Activated T-helper 17 cell treated with anti-CD3 and anti-CD28 coated beads, Interleukin-2, amount 50 U/mL, for 72 hours (primary cell): ENCODE measurements at places on chromosomes 7 and 10.

GRCh38 chr10:89627830-89628229, 17.2 kb downstream of the PANK1 start:
- ATAC-seq = no peak

- ATAC-seq = no peak
Measured at GRCh38 chr10:7233259-7233991, 177.4 kb downstream of the SFMBT2 start.

DNA sequence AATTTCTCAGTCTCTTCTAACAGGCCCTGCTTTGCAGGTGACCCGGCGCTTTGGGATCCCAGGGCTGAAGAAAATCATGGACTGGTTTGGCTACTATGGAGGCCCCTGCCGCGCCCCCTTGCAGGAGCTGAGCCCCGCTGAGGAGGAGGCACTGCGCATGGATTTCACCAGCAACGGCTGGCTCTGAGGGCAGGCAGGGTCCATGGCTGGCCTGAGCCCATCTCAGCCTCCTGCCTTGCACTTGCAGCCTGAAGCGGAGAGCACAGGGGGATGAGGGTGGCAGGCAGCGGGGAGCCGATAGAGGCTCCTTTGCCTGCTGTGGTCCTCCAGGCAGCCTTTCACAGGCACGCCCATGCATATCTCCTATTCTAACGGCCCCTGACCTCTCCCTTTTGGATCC, 21.8 kb downstream of the MORN4 start:
- no peak for ATAC-seq

- no peak for ATAC-seq
Measured at GRCh38 chr10:27391916-27392315, 112.2 kb upstream of the RAB18 start.

DNA sequence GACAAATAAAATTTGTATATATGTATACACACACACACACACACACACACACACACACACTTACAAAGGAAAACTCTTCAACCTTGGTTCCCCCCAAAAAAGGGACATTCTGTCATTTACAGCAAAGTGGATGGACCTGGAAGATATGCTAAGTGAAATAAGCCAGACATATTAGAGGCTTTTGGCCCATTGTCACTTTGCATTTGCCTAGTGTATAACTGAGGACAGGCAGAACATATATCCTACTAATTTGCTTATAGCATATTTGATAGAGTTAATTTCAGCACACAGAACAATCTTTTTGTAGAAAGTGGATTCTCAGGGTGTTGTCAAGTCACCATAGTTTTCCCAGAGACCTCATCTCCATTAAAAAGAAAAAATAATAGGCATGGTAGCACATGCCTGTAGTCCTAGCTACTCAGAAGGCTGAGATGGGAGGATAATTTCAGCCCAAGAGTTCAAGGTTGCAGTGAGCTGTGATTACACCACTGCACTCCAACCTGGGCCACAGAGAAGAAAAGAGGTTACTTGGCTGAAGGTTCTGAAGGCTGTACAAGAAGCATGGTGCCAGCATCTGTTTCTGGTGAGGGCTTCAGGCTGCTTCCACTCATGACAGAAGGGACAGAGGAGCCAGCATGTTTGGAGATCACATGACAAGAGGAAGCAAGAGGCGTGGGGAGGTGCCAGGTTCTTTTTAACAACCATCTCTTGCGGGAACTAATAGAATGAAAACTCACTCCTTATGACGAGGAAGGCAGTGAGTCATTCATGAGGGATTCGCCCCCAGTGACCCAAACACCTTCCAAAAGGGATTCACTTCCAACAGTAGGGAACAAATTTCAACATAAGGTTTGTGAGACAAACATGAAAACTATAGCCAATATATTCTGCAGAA, 135.6 kb downstream of the TMEM168 start:
- ATAC-seq = no peak

GRCh38 chr7:84161398-84161797, 33.2 kb downstream of the SEMA3A start:
- no peak for ATAC-seq

- no peak for ATAC-seq
Measured at GRCh38 chr10:106930751-106931150, 233.8 kb downstream of the SORCS1 start.

- no peak for ATAC-seq
Measured at GRCh38 chr10:29430101-29430500, 141.2 kb downstream of the LYZL1 start.

- ATAC-seq = no peak
Measured at GRCh38 chr7:106522696-106523095, 138.3 kb downstream of the CCDC71L start.

- ATAC-seq = no peak
Measured at GRCh38 chr10:64286533-64286932, 765.3 kb downstream of the REEP3 start.

GRCh38 chr7:130961128-130961601, 227.2 kb upstream of the KLF14 start:
- ATAC-seq = peak; percentile 84

DNA sequence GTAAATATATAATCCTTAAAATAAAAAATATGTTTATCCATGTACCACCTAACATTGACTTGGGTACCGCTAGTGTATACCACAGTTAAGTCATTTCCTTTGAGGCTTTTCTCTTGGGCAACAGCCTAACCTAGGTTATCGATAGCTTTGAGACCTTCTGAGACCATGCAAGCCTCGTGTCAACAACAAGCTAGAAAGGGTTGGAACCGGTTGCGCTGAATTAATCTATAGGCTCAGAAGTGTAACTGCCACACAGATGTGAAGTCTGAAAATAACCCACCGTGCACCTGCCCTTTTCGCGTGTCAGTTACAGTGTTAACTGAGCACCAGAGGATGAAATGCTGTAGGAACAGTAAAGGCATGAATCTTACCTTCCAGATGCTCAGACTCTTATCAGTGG, 59.8 kb downstream of the ARID5B start:
- peak; percentile 51 for ATAC-seq

DNA sequence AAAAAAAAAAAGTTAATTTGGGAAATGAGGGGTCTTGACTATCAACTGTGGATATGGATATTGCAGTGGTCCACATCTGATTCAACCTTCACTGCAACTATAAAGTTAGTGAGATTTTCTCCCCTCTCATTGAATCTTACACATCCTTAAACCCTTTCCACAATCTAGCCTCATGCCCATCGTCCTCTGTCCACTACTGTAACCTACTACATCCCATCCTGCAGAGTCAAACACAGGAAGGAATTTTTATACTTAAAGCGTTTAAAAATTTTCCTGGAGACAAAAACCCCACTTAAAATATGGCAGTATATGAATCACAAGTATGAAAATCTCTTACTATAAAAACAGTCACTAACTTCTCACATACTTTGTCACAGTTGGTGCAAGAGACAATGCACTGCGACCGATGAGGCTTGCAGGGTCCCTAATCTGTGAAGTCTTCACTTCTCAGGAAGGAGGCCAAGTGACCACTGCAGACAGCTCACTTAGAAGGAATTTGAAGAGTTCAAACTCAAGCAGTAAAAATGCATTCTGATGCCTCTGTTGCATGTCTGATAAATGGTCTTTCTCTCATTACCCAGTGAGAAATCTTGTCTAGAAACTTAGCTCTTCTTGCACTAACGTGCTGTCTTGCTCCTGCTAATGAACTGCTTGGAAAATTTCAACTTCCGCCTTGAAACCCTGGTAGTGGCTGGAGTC, 50.3 kb upstream of the ST8SIA6 start:
- ATAC-seq = no peak

DNA sequence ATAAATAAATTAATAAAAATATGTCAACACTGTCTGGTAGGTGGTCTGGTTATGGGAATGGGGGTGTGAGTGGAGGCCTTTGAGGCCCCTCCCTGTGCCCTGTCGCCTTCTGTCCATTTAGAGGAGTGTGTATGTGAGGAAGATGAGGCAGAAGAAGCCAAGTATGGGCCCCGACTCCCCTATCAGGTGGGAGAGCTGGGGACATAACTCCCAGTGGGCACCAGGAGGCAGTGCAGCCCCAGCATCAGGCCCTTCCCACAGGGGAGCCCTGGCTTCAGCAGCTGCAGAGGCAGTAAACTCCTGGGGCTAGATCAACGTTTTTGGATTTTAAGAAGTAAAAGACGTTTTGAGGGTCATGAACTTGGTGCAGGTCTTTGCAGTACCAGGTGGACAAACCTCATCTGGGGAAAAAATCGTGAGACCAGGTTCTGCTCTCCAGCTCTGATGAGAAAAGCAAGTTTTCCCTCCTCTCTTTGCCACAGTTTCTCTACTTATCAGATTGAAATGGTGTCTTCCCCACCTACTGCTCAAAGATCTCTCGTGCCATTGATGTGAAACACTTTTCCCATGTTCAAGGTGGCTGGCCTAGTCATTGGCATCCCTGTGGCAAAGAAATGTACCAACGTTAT, 167.8 kb upstream of the EEPD1 start:
- peak; percentile 97 for ATAC-seq

DNA sequence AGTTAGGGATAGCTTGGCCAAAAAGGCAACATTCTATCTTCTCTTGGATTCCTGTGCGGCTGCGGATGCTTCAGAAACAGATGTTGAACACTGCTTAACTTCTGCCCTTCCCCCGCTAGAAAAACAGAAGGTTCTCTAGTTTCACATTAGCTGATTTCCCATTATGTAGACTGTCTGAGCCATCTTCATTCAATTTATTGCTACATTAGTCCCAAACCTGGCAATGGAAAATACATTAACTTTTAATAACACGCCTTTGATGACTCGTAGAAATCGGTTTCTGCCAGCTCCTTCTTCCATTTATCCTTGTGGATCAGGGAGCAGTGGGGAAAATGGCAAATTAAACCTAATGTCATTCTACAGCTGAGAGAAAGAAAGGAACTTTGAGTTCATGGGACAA, 119.9 kb downstream of the SLC16A9 start:
- ATAC-seq = no peak

GRCh38 chr10:60718886-60719285, 59.4 kb upstream of the CDK1 start:
- ATAC-seq = no peak

- no peak for ATAC-seq
Measured at GRCh38 chr7:46421441-46422230, 500.6 kb upstream of the IGFBP3 start.

DNA sequence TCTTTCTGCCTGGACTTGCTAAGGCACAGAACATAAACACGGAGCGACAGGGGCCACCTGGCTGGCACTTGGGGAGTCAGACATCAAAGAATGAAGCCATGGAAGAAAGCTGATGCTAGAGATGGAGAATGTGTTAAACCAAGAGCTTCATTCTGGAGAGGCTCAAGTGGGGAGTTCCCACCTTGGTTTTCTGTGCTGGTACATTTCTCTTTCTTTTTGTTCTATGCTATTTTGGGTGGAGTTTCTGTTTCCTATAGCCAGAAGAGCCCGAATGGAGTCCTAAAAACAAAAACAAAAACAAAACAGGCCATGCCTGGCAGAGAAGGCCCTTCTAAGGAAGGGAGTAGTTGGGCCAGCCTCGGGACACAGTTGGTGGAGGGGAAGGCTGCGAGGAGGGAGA, 148.4 kb upstream of the PRR15 start:
- ATAC-seq = no peak

- ATAC-seq = peak; percentile 67
Measured at GRCh38 chr10:110141185-110141584, 66.2 kb upstream of the MXI1 start.

DNA sequence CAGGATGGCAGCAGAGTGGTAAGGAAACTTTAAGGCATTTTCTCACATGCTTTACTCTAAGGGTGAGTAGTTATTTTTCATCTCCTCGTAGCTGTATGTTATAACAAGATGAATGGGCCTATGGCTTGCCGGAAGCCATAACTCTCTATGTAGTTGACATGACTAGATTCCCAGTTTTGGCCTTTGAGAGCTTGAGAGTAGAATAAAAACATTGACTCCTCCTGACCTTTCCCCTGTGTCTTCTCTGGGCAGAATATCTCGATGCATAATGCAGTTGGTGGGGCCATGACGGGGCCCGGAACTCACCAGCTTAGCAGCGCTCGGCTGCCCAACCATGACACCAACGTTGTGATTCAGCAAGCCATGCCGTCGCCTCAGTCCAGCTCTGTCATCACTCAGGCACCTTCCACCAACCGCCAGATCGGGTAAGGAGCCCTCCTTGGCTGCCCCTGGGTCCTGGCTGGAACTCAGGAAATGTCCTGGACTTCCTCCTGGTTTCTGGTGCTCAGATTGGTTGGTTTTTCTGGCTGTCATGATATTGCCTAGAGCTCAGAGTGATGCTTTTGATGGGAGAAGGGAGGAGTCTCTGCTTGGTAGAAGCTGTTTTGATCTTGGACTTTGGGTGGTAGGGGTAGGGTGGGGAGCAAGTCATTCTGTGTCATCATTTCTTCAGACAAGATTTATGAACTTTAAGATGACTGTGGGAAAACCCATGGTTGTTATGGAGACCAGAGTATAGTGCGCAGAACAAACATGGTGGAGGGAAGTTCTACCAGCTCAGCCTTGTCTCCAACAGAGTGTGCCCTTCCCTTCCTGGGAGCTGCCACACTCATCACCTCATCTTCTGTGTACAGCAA, 158.0 kb downstream of the CREB5 start:
- ATAC-seq = no peak

DNA sequence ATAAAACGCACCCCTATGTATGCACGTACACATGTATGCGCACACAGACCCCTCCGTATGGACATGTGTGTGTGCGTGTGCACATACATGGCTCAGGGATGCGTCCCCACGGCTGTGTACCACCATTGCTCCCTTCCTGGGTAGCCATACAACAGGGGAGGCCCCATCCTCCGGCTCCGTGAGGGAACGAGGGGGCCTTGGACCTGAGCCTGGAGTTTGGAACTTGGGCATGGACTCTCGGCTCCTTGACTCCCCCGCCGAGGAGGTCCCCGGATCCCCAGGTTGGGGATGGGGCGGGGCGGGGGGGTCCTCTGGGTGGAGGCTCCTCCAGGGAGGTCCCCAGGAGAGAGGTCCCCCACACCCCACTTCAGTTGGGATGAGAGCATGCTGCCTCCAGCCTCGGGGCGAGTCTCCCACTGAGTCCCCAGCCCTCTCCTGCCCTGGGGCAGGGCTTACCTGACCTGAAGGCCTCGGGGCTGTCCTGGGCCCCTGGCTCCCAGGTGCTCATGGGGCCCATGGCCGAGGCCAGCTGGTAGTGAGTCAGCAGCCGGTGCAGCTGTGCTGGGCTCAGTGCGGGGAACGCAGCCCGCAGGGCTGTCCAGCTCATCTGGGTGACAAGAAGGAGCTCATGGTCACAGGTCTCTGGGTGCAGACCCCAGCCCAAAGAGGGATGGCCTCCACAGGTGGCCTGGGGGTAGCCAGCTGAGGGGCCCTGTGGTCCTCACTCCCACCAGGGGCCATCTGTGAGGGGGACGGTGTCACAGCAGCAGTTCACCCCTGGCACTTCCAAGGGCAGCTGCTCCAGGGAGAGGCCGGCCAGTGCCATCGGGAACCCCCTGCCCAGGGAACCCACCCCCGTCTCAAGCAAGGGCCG, 29.9 kb downstream of the AP5Z1 start:
- no peak for ATAC-seq
